ENCODE measurements at places on chromosomes 16 and 17. TPM values are rescaled to one million over a fixed set of nuclear protein-coding genes. Genes with fewer than 3 reads are reported as not detected.

The NME4 gene
- total RNA-seq: 67.6 TPM

The STAT5B gene
- total RNA-seq: 18.4 TPM

The KRTAP3-2 gene
- total RNA-seq: not detected

The ITGA2B gene
- not detected for total RNA-seq

The GUCY2D gene
- total RNA-seq: not detected

The CA5A gene
- not detected for total RNA-seq

The SMURF2 gene
- 81.0 TPM for total RNA-seq

The PMM2 gene
- total RNA-seq: 27.3 TPM

The KRTAP1-5 gene
- not detected for total RNA-seq

The RNU2-1 gene
- total RNA-seq: not detected

The NAA60 gene
- 13.9 TPM for total RNA-seq

The MBTPS1 gene
- total RNA-seq: 121 TPM

The TNP2 gene
- under 0.01 TPM for total RNA-seq

The HYDIN gene
- 1.1 TPM for total RNA-seq

The AOC3 gene
- 0.26 TPM for total RNA-seq

The ACSM2A gene
- total RNA-seq: not detected

The C17orf50 gene
- total RNA-seq: not detected

The PYDC1 gene
- not detected for total RNA-seq

The MYCBPAP gene
- total RNA-seq: 2.4 TPM

The ZNF469 gene
- total RNA-seq: 0.92 TPM

The CHST4 gene
- not detected for total RNA-seq

The PRSS22 gene
- total RNA-seq: not detected

The FOXF1 gene
- total RNA-seq: under 0.01 TPM

All from aortic smooth muscle cell (primary cell).